ENCODE measurements at places on chromosomes 11 and 22.

DNA sequence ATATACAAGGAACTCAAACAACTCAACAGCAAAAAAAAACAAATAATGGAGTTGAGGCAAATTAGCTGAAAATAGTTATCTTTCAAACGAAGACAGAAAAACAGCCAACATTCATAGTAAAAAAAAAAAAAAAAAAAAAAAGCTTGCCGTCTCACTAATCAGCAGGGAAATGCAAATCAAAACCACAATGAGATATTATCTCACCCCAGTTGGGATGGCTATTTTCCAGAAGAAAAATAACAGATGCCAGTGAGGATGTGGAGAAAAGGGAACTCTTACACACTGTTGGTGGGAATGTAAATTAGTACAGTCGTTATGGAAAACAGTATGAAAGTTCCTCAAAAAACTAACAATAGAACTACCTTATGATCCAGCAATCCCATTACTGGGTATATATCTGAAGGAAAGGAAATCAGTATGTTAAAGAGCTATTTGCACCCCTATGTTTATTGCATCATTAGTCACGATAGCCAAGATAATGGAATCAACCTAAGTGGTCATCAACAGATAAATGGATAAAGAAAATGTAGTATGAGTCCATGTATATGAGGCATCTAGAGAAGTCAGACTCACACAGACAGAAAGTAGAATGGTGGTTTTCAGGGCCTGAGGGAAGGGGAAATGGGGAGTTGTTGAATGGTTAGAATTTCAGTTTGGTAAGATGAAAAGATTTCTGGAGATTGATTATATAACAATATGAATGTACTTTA lies 56.0 kb downstream of the USP35 start:
- no peak for DNase-seq

GRCh38 chr11:61684870-61685616 lies 4.9 kb downstream of the DAGLA start:
- no peak for DNase-seq

DNA sequence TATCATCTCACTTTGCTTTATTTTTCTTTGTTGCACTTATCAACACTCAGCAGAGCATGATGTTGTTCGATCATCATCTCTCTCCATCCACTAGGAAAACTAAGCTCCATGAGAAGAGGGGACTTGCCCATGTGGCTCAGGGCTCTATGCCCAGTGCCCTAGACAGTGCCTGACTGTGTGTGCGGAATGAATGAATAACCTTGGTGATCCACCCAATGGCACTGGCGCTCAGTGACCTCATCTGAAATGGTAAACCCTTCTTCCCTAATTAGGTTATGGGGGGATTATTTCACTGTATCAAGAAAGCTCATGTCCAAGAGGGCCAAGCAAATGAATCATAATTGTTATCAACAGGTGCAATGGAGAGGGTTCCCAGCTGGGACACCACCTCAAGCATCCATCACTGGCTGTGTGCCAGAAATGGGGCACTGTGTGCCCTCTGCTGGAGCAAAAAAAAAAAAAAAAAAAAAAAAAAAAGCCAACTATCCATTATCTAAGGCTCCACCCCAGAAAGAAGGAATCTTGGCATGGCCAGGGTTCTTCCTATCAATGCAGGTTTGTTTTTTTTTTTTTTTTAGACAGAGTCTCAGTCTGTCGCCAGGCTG lies 172.6 kb downstream of the LARGE1 start:
- DNase-seq = no peak

- no peak for DNase-seq
These were observed 539.6 kb upstream of the CADM1 start for GRCh38 chr11:116043857-116044256.

- no peak for DNase-seq
These were observed 96.2 kb downstream of the RASSF10 start for GRCh38 chr11:13105237-13105844.

DNA sequence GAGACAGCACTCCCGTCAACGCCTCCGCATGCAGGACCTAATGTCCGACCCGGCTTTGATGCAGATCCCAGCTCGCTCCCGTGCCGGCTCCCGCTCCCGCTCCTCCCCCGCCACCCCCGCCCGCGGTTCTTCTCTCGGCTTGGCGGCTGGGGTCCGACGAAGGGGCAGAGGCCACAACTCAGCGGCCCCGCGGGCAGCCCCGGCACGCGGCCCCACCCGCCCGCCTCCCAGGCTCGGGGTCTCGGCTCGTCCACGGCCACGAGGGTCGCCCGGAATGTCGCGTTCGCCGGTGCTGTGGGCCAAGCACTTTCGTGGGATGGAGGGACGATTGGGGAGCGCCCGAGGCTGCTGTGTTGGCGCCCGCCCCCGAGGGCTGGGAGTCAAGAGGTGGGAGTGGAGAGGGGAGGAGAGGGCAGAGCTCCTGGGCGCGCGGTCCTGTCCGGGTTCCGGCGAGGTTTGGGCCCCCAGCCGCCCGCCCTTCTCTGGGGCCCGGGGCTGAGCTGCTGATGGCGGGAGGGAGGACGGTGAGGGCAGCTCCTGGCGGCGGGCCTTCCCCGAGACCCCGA lies 5.3 kb upstream of the TBX1 start:
- DNase-seq = no peak

DNA sequence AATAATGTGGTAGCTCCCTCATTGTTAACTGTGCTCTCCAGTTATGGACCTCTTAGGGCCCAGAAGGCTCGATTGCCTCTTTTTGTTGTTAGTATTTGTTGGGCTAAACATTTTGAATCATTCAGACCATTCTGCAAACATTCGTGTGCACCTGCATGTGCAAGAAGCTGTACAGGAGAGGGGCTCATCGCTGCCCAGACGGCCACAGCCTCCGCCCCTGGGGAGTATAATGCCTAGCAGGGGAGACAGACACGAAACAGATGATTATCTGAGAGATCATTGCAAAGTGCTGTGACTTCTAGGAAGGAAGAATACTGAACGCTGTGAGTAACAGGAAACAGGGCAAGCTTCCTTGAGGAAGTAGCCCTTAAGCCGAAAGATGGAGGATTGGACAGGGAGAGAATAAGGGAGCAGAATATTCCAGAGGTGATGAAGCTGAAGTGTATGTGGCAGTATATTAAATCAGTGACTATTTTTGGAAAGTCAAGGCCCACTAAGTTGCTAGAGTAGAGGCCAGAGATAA lies 123.3 kb upstream of the RASSF10 start:
- no peak for DNase-seq

DNA sequence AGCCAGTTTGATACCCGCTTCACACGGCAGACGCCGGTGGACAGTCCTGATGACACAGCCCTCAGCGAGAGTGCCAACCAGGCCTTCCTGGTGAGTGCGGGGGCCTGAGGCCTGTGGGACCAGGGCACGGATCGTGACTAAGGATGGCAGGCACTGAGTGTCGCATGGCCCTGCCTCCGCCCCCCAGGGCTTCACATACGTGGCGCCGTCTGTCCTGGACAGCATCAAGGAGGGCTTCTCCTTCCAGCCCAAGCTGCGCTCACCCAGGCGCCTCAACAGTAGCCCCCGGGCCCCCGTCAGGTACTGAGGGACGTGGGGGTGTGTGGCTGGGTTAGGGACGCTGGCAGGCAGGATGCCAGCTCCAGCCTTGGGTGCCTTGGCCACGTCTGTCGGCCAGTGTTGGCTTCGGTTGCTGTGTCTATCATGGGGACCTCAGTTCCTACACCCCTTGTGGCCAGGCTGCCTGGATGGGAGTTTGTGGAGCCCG lies 3.0 kb downstream of the PTPRCAP start:
- DNase-seq = no peak

DNA sequence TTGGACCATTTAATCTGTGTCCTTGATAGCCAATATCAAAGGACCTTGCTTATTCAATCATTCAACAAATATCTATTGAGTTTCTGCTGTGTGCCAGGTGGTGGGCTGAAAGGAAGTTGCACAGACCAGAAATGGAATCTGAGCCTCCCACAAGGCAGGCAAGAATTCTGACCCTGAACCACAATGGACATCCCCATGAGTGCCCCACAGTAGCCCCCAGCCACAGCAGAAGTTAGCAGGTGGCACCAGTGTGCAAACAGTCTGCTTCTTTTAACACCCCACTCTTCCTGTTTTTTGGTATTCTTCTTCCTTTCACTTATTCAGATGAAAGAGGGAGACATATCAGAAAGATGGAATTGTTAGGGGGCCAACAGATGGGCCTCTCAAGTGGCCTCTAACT lies 12.2 kb upstream of the SERPING1 start:
- DNase-seq = no peak

DNA sequence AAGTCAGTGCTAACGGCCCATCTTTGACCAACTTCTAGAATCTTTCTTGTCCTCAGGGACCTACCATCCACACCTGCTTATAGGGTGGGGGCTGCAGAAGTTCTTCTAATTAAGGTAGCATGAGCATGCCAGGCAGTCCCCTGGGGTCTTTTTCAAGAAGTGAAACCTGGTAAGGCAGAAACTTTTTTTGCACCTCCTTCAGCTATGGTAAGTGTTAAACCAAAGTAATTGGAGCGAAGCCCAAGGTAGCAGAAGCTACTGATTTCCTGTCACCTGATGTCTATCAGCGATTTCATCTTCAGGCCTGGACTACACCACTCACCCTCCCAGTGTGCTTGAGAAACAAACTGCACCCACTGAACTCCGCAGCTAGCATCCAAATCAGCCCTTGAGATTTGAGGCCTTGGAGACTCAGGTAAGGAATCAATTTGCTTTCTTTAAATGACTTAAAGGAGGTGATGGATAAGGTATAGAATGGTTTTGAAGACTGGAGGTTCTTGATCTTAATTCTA lies at the start of gene MS4A1:
MS4A1 (plus strand) TSS at position 317 of the 512 bp plus-strand sequence. CDS start 6,528 bp downstream, outside the sequence.
- DNase-seq = no peak

All from CD4-positive, CD25-positive, alpha-beta regulatory T cell (primary cell).